ENCODE measurements at places on chromosomes 12 and 14. TPM values are rescaled to one million over a fixed set of nuclear protein-coding genes. Genes with fewer than 3 reads are reported as not detected.

DNA sequence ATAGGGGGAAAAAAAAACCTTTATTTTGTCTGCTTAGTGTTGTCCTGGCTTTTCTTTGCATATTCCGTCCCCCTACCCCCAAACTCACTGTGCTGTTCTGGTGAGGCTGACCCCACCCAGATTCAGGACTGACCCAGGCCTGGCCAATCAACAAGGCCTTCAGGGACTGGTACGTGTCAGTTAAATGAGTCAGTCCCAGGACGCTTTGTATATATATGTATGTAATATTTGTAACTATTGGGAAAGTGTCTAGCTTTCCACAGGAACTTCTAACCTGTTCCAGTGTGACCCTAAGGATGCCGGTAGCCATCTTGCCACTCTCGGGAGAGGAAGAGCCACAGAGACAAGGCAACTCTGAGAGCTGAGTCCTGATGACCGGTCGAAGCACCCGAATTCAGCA, 107.4 kb downstream of the VCPKMT start:
- no peak for DNase-seq

CAPZA3 gene
- total RNA-seq, result not detected

GRCh38 chr12:65845751-65846537, 21.7 kb downstream of the HMGA2 start:
- no peak for DNase-seq

- peak; percentile 71 for DNase-seq
These were observed 13.9 kb downstream of the ASPG start for GRCh38 chr14:104099096-104100041.

DNA sequence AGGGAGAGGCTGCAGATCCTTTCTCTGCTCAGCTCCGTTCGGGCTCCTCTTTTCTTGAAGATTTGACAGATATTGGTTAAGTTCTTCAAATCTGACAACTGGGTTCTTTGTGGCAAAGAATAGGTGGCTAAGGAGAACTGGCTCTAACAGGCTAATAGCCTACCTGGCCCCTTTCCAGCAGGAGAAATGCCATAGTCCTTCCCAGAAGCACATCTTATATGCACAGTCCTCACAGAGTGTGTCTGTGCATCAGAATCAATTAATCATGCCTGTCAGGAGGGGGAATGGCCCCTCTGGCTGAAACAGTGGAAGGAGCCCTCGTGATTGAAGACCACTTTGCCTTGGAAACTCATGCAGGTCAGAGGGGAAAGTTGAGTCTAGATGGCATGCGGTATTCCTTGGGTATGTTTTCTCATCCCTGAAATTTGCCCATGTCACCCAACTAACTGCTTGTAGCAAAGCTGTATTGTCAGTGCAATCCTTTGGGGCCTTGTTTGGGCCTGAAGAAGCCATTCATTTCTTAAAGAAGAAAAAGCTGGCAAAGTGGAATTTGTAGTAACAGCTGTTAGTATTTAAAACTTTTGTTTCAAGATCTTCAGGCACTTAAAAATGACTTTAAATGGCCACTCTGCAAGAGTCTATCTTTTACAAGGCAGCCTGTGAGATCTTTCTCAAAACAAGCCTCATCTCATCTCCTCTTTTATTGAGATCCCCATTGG, 251.5 kb downstream of the ZFP36L1 start:
- DNase-seq, result no peak

DNA sequence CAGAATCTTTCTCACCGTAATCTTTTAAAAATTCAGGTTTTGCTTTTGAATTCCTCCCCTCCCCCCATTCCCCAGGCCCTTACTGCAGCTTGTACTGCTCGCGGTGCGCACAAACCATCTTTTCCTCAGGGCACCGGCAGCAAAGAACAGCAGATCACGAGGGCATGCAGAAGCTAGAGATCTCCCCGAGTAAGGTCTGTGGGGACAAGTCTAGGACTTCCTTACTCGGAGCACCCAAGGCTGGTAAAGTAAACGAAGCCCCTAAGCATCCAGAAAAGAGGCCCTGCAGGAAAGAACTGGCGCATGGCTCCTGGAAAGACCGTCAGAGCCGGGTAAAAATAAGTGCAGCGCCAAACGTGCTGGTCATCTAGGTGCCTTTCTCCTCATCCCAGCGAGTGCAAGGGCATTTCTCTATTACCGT, 727 bp downstream of the LDHB start:
- DNase-seq, result no peak

PSME2 gene
- total RNA-seq, result 93.6 TPM

- DNase-seq, result no peak
These were observed 58.6 kb upstream of the MYF6 start for GRCh38 chr12:80648881-80649280.

GRCh38 chr14:105962532-105962931, 436.1 kb downstream of the TMEM121 start:
- DNase-seq, result no peak

DNA sequence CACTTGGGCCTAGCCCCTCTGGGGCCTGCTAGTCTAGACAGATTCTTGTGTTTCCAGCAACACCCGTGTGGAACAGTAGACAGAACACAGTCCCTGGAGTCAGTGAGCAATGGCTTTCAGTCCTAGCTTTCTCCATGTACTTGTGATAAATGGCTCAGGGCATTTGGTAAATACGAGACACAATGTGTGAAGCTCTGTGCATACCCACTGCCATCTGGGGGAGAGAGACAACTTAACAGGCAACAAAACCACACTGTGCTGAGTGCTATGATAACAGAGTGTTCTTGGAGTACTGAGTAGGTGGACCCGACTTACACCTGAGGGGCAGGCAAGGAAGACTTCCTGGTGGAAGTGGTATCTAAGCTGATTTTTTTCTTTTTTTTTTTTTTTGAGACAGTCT, 86.3 kb upstream of the TBX3 start:
- DNase-seq, result peak; percentile 8

GRCh38 chr12:457676-458075, 2.1 kb upstream of the B4GALNT3 start:
- no peak for DNase-seq

- no peak for DNase-seq
These were observed 20.0 kb upstream of the BCL7A start for GRCh38 chr12:122001466-122002209.

DNA sequence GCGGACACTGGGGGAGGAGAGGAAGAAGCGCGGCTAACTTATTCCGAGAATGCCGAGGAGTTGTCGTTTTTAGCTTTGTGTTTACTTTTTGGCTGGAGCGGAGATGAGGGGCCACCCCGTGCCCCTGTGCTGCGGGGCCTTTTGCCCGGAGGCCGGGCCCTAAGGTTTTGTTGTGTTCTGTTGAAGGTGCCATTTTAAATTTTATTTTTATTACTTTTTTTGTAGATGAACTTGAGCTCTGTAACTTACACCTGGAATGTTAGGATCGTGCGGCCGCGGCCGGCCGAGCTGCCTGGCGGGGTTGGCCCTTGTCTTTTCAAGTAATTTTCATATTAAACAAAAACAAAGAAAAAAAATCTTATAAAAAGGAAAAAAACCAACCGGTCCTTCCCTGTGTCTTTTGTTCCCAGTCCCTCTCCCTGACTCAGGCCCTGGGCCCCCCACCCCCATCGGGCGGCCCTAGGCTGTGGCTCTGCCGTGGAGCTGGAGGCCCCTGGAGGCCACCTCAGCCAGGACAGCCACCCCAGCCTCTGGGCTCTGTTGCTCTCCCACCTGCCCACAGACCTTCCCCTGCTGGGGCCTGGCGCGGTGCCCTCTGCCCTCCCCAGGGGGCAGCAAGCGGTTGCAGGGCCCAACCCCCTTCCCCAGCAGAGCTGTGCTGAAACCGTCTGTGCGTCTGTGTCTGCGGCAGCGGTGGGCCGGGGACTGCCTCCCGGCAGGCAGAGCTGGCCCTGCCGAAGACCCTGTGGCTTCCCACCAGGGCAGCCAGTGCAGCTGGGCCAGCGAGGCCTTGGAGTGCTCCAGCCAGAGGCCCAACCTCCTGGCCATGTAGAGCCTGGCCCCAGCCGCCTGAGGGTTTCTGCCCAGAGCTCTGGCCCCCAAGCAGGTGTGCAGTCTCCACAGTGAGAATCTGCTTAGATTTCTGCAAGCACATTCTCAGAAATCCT, 4.0 kb upstream of the CRIP2 start:
- DNase-seq, result no peak

INTS13 gene
- total RNA-seq, result 15.1 TPM

RASSF3 gene
- total RNA-seq, result 418 TPM

DNA sequence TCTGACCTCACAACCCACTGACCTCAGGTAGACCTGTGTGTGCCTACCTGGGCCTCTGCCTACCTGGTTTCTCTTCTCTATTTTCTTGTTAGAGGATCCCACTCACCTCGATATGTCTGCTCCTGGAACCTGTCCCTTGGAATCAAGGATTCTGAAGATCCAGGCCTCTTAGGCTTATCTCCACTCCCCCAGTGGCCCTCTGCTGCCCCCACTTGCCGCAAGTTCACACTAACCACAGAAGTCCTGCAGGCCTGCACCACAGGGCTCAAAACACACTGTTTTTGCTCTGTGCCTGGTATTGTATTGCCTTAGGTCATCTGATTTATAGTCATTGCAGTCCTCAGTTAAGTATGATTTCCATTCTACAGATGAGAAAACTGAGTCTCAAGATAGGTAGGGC, 15.3 kb upstream of the NRXN3 start:
- no peak for DNase-seq

GRCh38 chr14:69153152-69153872, 393 bp upstream of the DCAF5 start:
- peak; percentile 97 for DNase-seq

TAS2R30 gene
- total RNA-seq, result 8.6 TPM

DNA sequence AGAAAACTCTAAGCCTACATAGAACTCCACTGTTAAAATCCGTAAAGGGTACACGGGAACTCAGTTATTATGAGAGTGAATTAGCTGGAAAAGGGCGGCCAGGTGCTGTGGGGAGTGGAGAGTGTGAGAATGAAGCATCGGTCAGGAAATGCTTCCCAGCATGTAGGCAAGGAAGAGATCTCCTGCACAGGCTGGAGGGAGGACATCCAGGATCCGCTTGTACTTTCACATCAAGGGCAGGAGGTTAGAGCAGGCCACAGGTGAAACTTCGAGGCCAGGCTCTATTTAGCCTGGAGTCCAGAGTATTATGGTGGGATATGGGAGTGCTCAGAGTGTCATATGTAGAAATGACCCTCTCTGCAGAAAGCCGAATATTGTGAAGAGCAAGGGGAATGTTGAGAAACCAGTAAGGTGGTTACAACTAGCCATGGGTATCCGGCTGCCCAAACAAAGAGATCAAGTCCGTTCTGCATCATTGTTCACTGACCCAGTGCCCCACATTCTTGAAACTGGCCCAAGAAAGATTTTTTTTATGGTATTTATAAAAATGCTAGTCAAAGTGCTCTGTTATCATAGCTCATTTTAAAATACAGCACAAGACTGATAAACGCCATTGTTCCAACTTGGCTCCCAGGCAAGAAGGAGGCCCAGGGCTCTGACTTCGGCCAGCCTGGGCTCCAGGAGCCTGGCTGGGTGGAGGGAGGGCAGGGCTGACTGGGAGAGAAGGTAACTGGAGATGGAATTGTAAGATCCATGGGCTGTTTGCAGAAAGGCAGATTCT, 79.4 kb upstream of the HIF1A start:
- no peak for DNase-seq

GRCh38 chr12:97967831-97968230, 505.2 kb downstream of the RMST start:
- DNase-seq, result no peak

Measured in aorta (tissue), 5 donors.